ENCODE measurements at places on chromosomes 12 and 14.
A peak's percentile ranks its signal among the peaks of the same experiment; 100 is the strongest.

- DNase-seq = no peak
Measured at GRCh38 chr14:22227084-22227483, 361.9 kb downstream of the DAD1 start.

DNA sequence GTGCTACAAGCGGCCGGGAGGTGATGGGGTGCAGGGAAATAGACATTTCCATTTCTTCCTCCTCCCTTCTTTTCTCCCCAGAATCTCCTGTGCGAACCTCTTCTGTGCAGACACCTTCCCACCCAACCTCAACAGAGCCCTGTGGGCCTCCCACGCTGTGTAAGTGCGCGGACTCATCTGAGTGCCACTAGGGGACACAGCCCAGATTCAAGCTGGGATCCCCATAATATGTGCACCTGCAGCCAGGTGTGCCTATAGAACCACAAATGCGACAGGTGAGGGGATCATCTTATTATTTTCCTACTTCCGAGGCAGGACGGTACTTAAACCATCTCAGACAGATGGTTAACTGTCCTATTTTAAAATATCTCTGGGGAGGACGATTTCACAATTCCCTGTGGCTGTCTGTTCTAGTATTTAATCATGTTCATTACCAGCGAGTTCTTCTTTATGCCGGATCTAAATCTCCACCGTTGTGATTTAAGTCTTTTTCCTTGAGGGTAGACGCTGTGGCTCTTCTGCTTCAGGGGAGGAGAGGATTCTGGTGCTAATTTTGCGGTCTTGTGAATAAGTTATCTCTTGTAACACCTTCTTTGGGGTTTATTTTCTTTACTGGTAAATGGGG lies 17.2 kb upstream of the CACNA1C start:
- DNase-seq = no peak

GRCh38 chr12:121804417-121805111 lies 755 bp downstream of the SETD1B start:
- DNase-seq = no peak

DNA sequence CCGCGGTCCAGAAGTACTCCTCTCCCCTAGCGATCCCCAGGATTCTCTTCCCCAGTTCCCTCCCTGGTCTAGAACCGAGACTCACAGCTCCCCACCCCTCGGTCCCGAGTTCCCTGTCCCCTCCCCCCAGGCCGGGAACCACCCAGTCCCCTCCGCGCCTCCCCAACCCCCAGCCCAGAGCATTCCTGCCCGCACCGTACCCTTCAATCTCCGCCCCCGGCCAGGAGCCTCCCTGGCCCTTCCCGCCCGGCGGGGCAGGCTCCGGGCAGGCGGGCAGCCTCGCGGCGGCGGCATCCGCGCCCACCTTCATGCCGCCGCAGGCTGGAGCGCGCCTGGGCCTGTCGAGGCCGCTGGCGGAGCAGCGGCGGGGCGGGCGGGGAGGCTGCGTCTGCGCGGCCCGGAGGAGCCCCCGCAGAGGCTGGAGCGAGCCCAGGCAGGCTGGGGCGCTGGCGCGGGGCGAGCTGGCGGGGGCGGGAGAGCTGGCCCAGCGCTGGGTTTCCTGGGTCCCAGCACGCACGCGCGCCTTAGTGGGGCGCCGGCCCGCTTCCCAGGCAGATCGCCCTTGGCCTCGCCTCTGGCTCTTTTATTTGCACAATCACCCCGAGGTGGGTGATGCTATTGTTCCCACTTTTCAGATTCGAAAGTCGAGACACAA lies 22.2 kb upstream of the GPR132 start:
- no peak for DNase-seq

GRCh38 chr12:114911196-114911595 lies 227.2 kb upstream of the TBX3 start:
- no peak for DNase-seq

DNA sequence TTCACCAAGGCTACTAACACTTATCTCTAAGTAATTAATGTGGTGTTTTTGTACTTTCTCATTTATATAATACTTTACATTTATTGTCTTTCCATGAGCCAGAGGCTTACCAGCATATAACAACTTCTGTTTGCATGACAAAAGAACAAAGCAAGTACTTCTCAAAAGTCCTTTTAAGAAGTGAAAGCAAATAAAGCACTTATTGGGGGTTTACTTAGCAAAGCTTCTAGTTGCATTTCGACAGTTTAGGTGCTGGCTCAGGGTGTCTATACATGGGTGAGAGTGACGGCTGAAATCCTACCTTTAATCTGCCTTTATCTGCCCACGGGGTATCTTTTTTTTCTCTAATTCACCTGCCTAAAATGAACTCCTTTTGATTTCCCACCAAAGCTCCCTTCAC lies 21.0 kb upstream of the DCN start:
- no peak for DNase-seq

- DNase-seq = peak; percentile 79
Measured at GRCh38 chr14:104291123-104292000, 153.0 kb downstream of the KIF26A start.

- no peak for DNase-seq
Measured at GRCh38 chr14:96117101-96117897, 78.1 kb downstream of the C14orf132 start.
